Stimulated activated CD4-positive, alpha-beta T cell treated with anti-CD3 and anti-CD28 coated beads, Interleukin-1b, Interleukin-23, amount 100 ng/mL, for 1 hour (primary cell): ENCODE measurements at places on chromosomes 12 and 14.
A peak's percentile ranks its signal among the peaks of the same experiment; 100 is the strongest.

GRCh38 chr12:14618983-14619382, 51.3 kb upstream of the PLBD1 start:
- no peak for DNase-seq

- DNase-seq = no peak
Observed at GRCh38 chr14:70047598-70048312, 141.0 kb downstream of the SLC8A3 start.

GRCh38 chr12:11321980-11322379, 11.7 kb upstream of the PRB4 start:
- DNase-seq = no peak

- no peak for DNase-seq
Observed at GRCh38 chr12:85946375-85946774, 72.3 kb downstream of the NTS start.

- DNase-seq = no peak
Observed at GRCh38 chr12:449203-449602, 10.5 kb upstream of the B4GALNT3 start.

DNA sequence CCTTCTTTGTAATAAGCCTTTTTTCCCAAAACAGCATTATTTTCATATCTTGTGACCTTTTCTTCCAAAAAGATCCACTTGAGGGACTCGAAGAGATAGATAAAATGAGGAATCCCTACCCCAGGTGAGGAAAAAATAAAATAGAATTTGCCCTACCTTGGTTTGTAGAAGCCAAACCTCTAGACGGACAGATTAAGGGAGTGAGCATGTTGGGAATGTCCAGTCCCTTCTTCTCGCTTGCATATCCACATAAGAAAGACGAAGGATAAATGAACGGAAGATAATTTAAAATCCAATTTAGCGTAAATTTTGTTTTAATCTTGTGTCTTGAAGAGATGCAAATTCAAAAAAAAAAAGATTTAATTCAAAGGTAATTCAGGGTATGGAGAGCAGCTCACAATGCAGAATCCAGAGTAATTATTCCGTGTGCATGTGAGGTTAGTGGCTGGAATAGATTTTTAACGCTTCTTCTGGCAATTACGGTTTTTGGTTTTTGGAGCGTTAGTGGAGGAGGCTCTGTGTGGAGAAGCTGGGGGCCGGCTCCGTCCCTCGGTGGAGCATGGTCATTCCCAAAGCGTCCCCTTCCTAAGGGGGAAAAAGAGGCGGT, 1.5 kb downstream of the GRIN2B start:
- no peak for DNase-seq

GRCh38 chr12:31504625-31505222, 86.2 kb downstream of the DENND5B start:
- DNase-seq = no peak

DNA sequence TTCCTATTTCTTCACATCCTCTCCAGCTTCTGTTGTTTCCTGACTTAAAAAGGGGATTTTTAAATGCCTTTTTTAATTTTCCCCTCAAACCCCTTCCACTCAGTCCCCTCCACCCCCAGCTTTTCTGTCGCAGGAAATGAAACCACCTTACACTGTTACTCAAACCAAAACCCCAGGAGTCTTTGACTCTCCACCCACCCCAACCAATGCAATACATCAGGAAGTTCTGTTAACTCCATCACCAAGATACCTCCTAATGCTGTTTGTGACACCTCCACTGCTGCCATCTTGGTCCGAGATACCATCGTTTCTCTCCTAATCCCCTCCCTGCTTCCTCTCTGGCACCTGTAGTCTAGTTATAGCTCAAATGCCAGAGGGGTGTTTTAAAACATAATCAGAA, 25.4 kb upstream of the CPM start:
- no peak for DNase-seq

GRCh38 chr12:92124689-92125029, 21.0 kb downstream of the BTG1 start:
- no peak for DNase-seq

GRCh38 chr14:67449096-67449495, 37.1 kb upstream of the PLEK2 start:
- DNase-seq = no peak

- no peak for DNase-seq
Observed at GRCh38 chr14:41824441-41824840, 217.8 kb downstream of the LRFN5 start.

DNA sequence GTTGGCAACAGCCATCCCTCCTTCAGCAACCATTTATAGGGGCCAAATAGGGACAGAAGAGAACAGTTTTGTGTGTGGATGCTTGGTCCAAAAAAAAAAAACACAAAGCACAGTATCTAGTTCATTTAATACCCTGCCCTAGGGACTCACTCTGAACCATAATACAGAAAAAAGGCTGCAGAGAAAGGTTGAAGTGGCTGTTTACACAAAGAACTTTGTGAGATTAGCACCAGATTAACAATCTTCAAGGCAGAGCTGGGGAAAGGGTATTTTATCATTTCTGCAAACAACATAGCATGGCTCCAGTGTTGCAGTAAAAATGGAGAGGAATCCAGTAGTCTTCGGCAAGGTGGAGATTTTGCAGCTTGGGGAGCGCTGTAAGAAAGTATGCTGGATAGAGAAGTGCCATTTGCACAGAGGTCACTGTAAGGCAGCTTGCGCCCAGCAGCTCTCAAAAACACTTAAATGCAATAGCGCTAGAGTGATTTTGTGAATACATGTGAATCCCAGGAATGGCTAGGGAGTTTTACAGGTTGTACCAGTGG, 124.2 kb upstream of the PLEKHA5 start:
- no peak for DNase-seq

DNA sequence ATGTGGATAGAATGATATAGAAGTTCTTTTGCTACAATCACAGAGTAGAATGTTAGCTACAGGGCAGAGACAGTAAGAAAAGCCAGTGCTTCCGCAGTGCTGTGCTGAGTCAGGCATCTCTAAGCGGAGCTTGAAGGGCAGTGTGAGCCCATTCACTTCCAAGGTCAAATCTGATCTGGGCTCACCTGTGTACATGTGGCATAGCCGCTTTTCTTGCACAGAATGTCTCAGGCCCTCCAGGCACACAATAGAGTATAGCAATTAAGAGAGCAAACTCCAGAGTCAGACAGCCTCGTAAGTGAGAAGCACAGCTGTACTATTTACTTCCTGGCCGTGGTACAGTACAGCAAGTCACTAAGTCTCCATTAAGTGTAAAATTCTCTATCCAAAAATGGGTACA, 26.8 kb downstream of the CORO1C start:
- no peak for DNase-seq

GRCh38 chr14:31172084-31172483, 35.5 kb downstream of the HECTD1 start:
- no peak for DNase-seq

DNA sequence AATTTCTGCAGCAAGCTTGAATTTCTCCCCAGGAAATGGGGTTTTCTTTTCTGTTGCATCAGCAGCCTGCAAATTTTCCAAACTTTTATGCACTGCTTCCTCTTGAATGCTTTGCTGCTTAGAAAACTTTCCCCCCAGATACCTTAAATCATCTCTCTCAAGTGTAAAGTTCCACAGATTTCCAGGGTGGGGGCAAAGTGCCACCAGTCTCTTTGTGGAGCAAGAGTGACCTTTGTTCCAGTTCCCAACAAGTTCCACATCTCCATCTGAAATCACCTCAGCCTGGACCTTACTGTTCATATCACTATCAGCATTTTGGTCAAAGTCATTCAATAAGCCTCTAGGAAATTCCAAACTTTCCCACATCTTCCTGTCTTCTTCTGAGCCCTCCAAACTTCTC, 241.6 kb upstream of the TMTC1 start:
- DNase-seq = no peak

DNA sequence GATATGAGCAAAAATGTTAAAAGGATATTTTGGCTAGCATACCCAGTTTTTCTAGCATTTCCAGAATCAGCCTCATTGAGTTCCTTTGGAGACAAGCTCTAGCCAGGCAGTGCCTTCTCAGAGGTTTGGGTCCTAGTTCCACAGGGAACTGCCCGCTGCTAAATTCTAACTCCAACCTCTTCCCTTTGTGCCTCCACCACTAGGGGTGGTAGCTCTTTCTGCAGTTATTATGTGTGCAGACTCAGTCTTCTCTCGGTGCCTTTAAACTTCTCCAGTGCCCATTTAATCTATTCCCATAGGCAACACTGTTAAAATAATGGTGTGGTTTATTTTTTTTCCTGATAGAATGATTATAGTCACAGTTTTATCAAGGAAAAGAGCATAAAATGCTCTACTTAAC, 21.5 kb upstream of the SLC25A3 start:
- DNase-seq = no peak

DNA sequence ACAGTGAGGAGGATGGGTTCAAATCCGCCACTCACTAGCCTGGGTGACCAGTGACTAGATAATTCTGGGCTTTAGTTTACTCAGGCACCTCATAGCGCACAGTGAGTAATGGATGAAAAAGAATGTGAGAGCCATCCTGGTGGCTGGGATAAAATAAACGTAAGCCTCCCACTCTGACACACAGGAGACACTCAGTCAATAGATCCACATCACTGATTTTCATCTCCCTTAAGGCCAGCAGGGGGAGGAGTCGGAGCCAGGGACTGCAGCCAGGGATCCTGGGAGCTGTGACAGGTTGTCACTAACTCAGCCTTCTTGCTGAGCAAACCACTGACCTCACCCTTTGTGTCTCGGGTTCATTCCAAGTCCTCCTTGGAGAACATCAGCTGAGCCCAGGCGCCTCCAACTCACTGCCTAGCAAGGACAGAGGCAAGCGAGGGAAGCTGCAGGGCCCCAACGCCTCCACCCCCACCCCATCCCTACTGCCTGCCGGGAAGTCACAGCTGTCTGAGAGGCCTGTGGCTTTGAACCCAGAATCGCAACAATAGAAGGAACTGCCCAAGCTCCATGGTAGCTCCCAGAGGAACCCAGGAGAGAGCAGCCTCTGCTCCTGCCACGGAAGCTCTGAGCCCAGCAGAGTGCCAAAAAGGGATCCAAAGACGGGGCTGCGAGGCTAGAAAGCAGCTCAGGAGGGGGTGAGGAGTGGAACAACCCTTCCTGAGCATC, 30.7 kb downstream of the PXN start:
- no peak for DNase-seq

- no peak for DNase-seq
Observed at GRCh38 chr12:12719496-12719895, 2.3 kb downstream of the CDKN1B start.

DNA sequence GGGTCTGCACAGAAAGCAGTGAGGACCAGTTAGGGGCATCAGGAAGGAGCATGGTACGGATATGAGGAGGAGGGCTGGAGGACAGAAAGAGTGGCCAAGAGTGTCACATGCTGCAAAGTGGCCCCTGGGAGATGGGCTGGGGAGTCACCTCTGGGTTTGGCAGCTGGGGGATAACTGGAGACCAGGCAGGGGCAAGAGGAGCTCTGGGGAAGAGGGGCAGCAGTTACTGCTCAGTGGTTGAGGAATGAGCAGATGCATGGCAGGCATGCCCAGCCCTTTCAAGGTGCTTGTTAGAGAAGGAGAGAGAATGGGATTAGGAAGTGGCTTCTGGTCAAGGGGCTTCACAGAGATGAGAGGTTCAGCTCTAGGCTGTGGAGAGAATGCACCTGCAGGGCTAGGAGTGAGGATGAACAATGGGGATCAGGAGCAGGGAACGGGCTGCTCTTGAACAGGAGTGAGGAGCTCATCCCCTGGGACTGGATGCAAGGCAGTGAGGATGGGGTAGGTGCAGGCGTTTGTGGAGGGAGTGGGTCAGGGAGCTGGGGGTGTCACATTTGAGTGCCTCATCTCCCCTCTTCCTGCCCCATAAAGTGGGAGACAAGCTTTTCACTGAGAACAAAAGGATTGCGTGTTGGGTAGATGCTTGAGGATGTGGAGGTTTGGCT, 127.5 kb downstream of the PAPOLA start:
- no peak for DNase-seq

DNA sequence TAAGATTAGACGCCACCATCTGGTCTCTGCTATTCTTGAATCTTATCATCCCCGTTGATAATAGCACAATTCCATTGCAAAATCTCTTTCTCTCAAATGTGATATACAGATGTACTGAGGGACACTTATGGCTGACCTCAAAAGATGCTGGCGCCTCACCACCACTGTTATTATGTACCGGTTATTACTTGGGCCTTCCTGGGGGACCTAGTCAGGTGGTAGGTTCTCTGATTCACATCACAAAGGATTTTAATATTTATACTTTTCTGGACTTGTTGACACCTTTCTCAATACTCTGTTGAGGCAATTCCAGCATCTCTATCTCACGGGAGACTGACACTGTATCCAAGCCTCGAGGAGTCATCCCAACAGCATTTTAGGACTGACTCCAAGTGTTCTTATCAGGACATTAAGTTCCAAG, 21.3 kb upstream of the FAM234B start:
- DNase-seq = no peak

DNA sequence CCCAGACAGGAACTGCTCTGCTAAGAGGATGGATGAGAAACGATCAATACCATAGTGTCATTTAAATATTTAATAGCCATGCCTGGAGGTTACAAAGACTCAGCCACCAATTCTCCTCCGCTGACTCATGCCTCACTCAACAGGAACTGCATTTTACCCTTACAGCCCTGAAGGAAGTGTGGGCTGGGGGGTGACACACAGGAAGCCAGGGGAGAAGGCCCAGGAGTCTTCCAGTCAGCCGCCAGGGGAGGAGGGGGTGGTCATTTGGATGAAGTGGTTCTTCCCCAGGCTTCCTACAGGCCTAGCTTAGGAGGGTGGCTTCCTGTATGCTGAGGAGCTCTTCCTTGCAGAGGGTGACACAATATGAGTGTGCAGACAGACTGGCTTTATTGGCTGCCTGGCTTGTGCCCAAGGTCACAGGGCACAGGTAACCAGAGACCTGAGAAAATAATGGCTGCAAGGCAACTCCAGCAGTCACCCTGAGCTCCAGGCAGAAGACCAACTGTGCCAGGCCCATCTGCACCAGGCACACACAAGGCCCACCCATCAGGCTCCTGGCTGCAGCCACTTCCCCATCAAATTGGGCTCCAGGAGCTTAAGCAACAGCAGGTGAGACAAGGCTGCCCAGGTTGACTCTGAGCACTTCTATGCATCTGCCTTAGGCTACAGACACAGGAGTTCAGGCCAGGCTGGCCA, 30.6 kb upstream of the RPLP0 start:
- DNase-seq = peak; percentile 37

DNA sequence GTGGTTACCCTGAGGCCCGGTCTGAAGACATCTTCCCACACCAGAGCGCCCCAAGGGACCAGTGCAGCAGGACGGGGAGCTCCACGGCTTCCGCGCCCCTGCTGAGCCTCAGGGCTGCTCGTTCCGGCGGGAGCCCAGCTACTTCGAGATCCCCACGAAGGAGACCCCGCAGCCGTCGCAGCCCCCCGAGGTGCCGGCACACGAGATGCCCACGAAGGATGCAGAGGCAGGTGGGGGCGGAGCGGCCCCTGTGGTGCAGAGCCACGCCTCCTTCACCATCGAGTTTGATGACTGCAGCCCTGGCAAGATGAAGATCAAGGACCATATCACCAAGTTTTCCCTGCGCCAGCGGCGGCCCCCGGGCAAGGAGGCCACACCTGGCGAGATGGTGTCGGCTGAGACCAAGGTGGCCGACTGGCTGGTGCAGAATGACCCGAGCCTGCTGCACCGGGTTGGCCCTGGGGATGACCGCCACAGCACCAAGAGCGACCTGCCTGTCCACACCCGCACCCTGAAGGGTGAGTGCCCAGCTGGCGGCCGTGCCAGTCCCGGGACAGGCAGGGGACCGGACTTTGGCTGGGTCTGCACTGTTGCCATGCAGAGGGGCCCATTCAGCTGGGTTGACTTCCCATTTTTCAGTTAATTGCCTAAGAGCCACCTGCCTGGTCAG, 18.1 kb downstream of the CEP170B start:
- no peak for DNase-seq

- no peak for DNase-seq
Observed at GRCh38 chr14:37411079-37411735, 183.8 kb downstream of the FOXA1 start.
